Psoas muscle (tissue), 8 donors: ENCODE measurements at places on chromosomes 4 and X. TPM values are rescaled to one million over a fixed set of nuclear protein-coding genes. Genes with fewer than 3 reads are reported as not detected.

GRCh38 chr4:7828011-7828720 lies 111.5 kb downstream of the AFAP1 start:
- DNase-seq, result peak; percentile 77

DNA sequence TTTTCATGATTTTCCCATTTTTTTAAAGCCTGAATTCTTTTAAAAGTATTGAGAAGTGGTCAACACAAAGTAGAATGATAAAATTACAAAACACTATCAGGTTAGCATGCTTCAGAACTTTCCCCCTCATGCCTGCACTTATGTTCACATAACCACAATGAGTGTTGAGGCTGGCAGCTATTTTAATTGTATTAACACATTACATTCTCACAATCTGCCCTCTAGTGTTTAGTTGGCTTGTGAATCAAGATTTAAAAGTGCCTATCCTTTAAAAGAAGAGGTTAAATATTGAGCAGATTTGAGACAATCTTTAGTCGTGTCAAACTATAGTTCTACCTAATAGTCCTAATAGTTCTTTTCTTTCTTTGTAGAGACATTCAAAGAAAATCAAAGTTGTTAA lies 93.6 kb upstream of the NAP1L5 start:
- no peak for DNase-seq

DNA sequence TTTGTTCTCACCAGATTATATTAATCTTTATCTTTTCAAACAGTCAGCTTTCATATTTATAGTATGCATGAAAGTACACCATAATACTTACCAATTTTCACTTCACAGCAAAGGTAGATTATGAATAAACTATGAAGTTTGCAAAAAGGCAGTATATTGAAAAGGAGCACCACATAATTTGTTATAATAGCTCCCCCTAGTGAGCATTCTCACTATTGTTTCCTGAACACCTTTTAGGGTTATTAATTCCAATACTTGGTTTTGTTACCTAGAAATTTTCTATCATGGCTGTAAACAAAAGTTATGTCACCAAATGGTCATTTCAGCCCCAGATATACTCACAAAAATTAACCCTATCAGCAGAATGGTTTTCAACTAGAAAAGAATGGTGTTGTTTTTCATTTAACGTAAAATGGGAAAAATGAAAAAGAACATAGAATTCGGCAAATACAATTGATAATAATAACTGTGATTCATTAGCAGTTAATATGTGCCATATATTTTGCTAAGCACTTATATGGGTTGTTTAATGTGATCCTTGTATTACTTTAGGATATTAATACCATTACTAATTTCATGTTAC lies 30.2 kb upstream of the NKX6-1 start:
- no peak for DNase-seq

GRCh38 chrX:110691446-110691845 lies 104.2 kb downstream of the CHRDL1 start:
- DNase-seq, result no peak

- no peak for DNase-seq
These were observed 209.9 kb downstream of the CPE start for GRCh38 chr4:165588534-165589315.

DNA sequence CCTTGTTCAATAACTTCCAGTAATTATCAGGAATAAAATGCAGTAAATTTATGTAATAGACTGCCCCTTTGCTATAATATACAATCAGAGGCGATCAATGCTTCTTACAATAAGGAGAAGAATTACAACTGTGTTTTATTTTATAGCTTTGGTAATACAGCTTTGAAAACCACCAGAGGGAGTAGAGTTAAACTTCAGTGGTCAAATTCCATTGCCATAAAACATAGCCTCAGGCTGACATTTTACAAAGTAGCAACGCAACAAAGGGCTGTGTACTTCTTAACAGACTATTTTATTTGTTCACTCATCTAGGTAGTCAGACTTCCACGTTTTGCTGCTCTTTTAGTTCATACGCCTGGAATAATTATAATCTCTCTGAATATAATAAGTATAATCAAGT lies 58.5 kb downstream of the TEX13C start:
- DNase-seq, result no peak

- no peak for DNase-seq
These were observed 213.7 kb downstream of the EPHA5 start for GRCh38 chr4:65456579-65456978.

DNA sequence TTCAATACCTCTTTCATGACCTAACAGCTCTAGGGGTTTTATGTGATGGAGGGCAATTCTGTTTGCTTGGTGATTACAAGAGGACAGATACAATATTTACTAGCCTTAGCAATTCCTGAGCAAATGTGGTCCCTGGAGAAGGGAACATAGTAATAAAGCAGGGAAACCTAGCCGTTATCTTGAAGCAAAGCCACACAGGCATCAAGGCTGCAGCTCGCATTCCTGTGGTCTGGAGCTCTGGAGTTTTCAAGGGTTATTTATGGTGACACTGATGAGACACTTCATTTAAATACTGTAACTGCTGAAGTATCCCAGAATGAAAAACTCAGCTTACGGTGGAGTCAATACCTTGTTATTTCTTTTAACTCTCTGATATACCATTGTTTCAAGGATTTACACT lies 66.8 kb downstream of the AFF2 start:
- DNase-seq, result no peak

DNA sequence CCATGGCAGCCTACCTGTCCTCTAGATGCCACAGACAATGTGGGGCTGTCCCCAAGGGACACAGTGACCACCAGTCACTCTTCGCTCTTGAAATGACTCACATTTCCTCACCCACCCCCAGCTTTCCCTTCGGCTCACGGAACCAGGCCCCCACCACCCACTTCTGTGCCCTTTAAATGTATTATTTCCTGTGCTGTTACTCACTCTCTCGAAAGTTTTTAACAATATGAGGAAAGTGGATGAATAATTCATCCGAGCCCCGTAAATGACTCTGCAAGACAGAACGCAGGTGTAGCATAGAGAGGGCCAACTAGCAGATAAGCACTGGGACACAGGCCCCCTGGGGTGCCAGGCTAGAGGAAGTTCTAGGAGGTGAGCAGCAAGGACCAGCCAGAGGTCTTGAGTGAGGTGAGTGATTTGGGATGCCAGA lies 179.5 kb upstream of the TBL1X start:
- no peak for DNase-seq

- DNase-seq, result no peak
These were observed 4.0 kb upstream of the ZFX start for GRCh38 chrX:24145303-24146186.

GRCh38 chr4:41014158-41014557 lies 200.2 kb downstream of the APBB2 start:
- DNase-seq, result no peak

DNA sequence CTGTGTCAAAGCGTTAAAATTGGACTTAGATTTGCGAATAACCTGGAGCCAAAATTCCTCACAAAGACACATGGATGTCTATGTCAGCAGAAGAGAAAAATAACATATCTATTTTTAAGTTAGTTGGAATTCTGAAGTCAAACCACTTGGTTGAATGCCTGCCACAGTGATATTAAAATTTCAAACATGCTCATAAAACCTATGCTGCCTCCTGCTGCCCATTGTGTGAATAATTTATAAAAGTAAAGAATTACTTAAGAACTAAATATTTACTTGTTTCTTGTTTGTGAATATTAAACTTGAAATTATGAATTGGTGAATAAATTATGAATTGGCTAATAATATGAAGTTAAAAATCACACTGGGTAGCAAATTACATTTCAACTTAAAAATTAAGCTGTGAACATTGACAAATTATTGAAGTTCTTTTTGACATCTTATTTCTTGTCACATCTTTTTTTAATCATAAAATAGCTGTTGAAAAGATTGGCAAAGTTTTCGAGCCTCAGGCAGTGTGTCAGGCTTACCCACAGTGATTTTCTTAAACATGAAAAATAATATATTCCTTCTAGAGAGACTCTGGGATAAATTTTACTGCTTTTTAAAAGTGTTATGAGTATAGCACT lies 35.4 kb downstream of the FABP2 start:
- DNase-seq, result no peak

DNA sequence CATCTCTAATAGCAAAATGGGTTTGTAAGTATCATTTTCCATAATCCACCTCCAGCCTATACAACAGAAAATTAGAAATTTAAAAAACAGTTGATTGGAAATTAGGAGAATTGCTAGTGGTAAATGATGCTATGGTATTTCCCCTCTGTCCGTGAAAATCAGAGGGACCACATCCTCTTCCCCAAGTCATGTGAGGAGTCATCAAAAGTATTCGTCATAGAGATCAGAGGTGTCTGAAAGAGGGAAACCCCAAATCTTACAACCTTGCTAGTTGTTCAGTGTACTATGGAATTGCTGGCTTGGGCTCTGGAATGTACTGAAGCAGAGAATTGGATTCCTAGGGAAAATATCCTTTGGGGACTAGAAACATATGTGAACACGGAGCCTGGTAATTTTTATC lies 241.4 kb upstream of the ARHGAP24 start:
- no peak for DNase-seq

Gene FRMPD3
- total RNA-seq, result not detected

- peak; percentile 40 for DNase-seq
These were observed 1.1 kb downstream of the SLIT2 start for GRCh38 chr4:20252656-20253282.

GRCh38 chrX:17932781-17933180 lies 71.7 kb upstream of the RAI2 start:
- DNase-seq, result no peak

Gene PPEF2
- total RNA-seq, result not detected

Gene MAGED4
- not detected for total RNA-seq

DNA sequence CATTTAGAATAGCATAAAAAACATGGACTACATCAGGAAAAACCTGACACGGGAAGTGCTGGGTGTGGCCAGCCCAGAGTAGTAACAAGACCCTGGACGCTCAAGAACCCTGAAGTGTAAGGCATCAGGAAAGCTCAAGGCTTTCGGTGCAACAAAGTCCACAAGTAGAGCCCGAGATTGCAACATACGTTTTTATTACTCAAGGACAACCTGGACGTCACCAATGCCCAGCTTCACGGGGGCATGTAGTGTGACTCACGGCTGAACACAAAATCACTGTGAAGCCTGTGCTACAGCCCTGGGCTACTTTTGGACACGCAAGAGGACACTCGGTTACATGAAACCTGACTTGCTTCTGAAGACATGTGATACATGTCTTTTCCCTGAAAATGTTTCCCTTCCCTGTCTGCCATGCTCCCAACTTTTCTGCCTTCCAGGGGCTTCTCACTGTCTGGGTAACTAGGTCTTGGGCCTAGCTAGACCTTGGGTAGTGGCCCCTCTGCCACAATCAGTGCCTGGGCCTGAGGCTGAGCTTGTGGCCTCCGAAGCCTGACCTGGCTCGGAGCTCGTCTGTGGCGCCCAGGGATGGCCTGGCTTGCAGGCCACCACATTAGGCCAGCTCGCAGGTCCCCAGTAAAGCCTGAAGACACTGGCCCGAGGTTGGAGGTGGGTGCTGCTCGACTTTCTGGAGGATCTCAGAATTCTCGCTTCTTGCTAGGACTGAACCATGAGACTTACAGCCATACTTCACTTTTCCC lies 9.2 kb downstream of the IRAK1 start:
- DNase-seq, result no peak
